K562 (cell line): ENCODE measurements at places on chromosomes 6 and 20.

- H3K27me3 ChIP-seq: peaks cover 20% of the 10 kb centered on the region
- H3K4me1 ChIP-seq: no peaks in the 10 kb centered on the region
- no peak for DNase-seq
- no peak overlapping the region for H3K4me3 ChIP-seq
- H3K27ac ChIP-seq: no peak overlapping the region
- no peaks in the 10 kb centered on the region for H3K36me3 ChIP-seq
Measured at GRCh38 chr6:98843271-98844243, 9.2 kb downstream of the POU3F2 start.

DNA sequence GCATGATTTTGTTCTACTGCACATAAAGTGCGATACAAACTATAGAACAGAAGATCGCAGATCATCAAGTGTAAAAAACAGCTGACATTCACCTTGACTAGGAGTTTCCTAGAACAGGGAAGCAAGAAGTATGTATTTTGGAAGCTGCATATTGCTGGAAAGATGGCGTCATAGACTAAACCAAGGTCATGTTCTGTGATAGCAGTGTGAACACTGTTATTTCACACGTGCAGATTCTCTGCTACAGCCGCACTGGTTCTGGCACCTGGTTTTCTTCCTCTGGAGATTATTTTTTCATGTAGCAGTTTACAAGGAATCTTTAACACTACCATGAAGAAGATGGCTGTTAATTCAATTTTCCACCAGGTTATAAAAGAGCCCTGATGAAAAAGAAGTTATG, 681.2 kb downstream of the PRKN start:
- no peaks in the 10 kb centered on the region for H3K36me3 ChIP-seq
- no peaks in the 10 kb centered on the region for H3K4me1 ChIP-seq
- H3K27ac ChIP-seq: no peak overlapping the region
- DNase-seq: no peak

DNA sequence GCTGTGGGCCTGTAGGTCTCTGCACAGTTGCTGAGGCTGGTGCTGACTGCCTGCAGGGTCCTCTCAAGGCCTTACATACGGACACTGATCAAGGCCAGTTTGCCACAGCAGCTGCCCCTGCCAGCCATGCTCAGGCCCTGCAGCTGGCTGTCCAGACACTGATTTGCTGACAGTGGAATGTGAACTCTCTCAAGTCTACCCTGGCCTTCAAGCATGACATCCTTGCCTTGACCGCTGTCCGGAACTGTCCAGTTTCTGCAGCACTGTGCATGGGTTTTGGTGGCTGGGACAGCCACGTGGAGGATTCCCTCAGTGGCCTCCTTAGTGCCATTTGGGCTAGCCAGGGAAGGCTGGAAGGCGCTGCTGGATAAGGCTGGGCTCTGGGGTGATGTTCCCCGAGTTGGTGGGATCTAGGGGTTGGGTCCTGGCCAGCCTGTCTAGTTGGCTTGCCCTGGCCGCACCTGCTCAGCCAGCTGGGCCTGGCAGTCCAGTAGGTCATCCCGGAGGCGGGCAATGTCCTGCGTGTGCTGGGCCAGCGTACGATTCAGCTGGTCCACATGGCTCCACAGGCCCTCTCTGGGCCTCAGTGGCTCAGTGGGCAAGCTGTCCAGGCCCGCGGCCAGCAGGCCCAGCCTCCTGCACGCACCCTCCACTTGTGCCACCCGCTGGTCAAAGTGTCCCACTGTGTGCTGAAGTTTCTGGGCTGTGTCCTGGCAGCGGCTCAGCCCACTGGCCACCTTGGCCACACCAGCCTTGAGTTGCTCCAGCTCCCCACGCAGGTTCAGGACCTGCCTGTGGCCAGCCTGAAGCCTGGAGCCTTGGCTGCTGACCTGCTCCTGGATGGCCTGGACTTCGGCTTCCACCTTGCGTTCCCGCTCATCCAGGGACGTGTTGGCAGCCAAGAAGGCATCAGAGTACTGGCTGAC, 5.5 kb downstream of the EMILIN3 start:
- no peaks in the 10 kb centered on the region; the same call in 2 of the 3 replicates for H3K36me3 ChIP-seq
- H3K4me3 ChIP-seq: no peak overlapping the region
- no peak for DNase-seq
- H3K27me3 ChIP-seq: peaks cover 47% of the 10 kb centered on the region
- no peak overlapping the region for H3K27ac ChIP-seq

DNA sequence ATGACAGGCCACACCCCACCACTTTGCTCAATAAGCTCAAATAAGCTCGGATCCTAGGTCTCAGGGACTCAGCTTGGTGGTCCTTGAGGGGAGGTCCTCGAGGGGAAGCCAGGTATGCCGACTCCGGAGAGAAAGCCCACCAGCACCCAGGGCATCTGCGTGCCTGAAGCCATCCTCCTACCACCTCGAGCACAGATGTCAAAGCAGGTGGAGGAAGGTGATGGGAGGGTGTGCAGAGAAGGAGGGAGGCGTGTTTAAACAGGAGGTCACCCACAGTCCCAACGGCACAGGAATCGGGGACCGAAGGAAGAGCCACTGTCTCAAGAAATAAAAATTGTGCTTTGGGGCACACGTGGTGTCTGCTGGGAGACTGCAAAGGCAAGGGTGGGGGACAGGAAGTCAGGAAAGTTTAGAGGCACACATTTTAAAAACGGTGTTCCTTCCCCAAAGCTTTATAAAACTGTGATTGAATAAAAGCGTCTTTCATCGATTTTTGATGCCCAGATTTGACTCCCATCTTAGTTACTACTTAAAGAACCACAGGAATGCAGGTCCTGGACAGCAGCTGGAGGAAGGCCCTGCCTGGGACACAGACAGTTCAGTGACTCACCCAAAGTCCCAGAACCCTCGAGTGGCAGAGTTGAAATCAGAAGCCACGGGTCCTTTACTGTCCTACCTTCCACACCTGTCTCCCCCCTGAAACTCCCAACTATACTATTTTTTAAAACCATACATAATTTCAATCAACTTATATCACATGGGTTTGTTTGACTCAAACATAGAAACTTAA, 221.0 kb upstream of the PDE10A start:
- no peaks in the 10 kb centered on the region for H3K36me3 ChIP-seq
- no peaks in the 10 kb centered on the region for H3K27me3 ChIP-seq
- H3K4me1 ChIP-seq: no peaks in the 10 kb centered on the region
- DNase-seq: no peak
- no peak overlapping the region for H3K4me3 ChIP-seq
- H3K27ac ChIP-seq: no peak overlapping the region

- H3K4me1 ChIP-seq: no peaks in the 10 kb centered on the region
- H3K4me3 ChIP-seq: no peak overlapping the region
- H3K27me3 ChIP-seq: no peaks in the 10 kb centered on the region
Measured at GRCh38 chr6:63521475-63522210, 50.6 kb upstream of the LOC128125822 start.

- no peaks in the 10 kb centered on the region for H3K36me3 ChIP-seq
- DNase-seq: no peak
- H3K27me3 ChIP-seq: no peaks in the 10 kb centered on the region
- no peaks in the 10 kb centered on the region for H3K4me1 ChIP-seq
- H3K4me3 ChIP-seq: no peak overlapping the region
Measured at GRCh38 chr6:141464490-141464889, 668.2 kb upstream of the GJE1 start.

- H3K4me3 ChIP-seq: no peak overlapping the region
- H3K4me1 ChIP-seq: peaks cover 7% of the 10 kb centered on the region
- no peaks in the 10 kb centered on the region for H3K27me3 ChIP-seq
Measured at GRCh38 chr6:13412639-13413465, 74.5 kb downstream of the GFOD1 start.

DNA sequence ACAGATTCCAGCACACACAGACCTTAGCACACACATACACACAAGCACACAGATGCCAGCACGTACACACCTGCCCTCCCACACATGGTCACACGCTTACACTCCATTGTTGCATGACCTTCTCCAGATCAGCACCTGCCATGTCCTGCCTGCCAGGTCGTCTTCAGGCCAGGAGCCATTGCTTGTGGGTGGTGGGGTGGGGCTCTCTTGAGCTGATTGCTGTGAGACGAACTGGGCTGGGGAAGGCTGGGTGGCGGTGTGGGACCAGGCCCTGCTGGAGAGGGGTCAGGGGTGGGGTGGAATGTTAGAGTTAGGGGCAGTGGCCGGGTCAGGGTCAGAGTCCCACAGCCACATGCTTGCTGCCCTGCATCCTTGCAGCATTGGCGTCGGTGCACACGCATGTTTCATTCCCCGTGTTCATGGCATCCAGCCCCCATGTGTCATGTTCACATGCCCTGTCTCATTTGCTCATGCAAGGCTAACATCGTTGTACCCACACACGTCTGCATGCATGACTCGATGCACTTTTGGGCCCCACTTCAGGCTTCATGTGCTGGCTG, 6.5 kb upstream of the NPBWR2 start:
- DNase-seq: no peak
- H3K4me3 ChIP-seq: no peak overlapping the region
- H3K27ac ChIP-seq: no peak overlapping the region
- H3K27me3 ChIP-seq: peaks cover 26% of the 10 kb centered on the region; the same call in 2 of the 3 replicates

- H3K4me3 ChIP-seq: no peak overlapping the region
- no peaks in the 10 kb centered on the region for H3K36me3 ChIP-seq
Measured at GRCh38 chr6:6741264-6741663, 152.7 kb downstream of the LY86 start.

GRCh38 chr6:154341871-154342270, 14.7 kb downstream of the IPCEF1 start:
- H3K27me3 ChIP-seq: peaks cover 5% of the 10 kb centered on the region; the same call in 1 of the 3 replicates
- no peaks in the 10 kb centered on the region; the same call in 1 of the 2 replicates for H3K4me1 ChIP-seq
- no peak overlapping the region for H3K27ac ChIP-seq
- no peak for DNase-seq
- H3K36me3 ChIP-seq: no peaks in the 10 kb centered on the region

DNA sequence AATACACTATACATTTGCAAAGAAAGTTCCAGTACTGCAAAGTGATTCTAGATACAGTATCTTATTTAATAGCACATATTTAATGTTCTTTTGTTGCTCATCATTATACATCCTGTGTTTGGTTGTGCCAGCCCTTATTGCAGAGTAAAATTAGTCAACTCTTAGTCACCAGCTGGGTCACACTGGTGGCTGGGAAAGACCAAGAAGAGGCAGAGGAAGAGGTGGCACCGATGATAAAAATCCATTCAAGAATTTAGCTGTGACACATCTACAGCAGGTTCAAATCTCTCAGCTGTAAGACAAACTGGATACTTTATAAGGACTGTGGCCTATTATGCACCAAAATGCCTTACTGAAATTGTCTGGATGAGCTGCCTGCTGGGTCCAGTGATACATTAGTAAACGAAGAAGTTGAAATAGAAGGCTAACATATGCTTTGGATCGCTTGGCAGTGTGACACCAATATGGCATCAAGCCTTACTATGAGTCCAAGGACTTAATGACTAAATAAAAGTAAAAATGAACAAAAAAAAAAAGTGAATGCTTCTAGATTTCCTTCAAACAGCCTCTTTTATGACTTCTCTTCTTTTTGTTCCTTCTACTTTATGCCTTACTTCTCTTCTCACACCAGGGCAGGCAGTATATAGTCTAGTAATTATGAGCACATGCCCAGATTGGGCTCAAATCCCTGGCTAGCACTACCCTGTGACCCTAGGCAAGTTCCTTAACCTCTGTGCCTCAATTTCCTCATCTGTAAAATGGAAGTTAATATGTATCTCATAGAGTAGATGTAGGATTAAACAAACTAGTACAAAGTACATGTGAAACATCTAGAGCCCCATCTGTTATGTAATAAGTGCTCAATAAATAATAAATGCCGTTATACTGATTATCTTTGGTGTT, 29.4 kb upstream of the RNF8 start:
- peaks cover 51% of the 10 kb centered on the region for H3K36me3 ChIP-seq
- no peaks in the 10 kb centered on the region for H3K4me1 ChIP-seq
- H3K27me3 ChIP-seq: no peaks in the 10 kb centered on the region

- H3K4me1 ChIP-seq: no peaks in the 10 kb centered on the region
- peak; percentile 30 for DNase-seq
- H3K27ac ChIP-seq: no peak overlapping the region
- no peaks in the 10 kb centered on the region for H3K27me3 ChIP-seq
- H3K36me3 ChIP-seq: no peaks in the 10 kb centered on the region
Measured at GRCh38 chr20:39874049-39874893, 814.8 kb downstream of the MAFB start.

- no peak for DNase-seq
- H3K4me3 ChIP-seq: no peak overlapping the region
- no peaks in the 10 kb centered on the region for H3K4me1 ChIP-seq
- H3K27me3 ChIP-seq: no peaks in the 10 kb centered on the region; the same call in 2 of the 3 replicates
- H3K36me3 ChIP-seq: no peaks in the 10 kb centered on the region
- H3K27ac ChIP-seq: no peak overlapping the region
Measured at GRCh38 chr6:15776458-15776980, 113.7 kb upstream of the DTNBP1 start.

GRCh38 chr6:127938701-127939100, 37.8 kb upstream of the THEMIS start:
- no peaks in the 10 kb centered on the region for H3K27me3 ChIP-seq
- no peak overlapping the region for H3K27ac ChIP-seq
- no peaks in the 10 kb centered on the region for H3K36me3 ChIP-seq

DNA sequence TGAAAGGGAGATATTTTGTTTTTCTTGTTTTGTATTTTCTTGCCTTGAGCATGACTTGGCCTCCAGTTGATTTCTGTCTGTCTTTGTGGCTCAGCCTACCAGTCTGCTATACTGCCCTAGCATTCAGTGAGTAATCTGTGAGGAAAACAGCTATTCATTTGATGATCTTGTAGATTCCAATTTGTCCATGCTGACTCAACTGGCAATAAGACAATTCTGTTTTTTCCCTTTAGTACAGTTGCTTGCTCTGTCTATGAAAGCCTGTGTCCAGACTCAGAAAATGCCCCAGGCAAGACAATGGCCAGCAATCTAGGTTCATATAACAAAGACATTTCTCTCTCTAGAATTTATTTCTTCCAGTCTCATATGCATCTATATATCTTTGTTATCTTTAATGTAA, 10.9 kb upstream of the SOX4 start:
- no peak overlapping the region for H3K4me3 ChIP-seq
- no peak for DNase-seq
- peaks cover 10% of the 10 kb centered on the region for H3K4me1 ChIP-seq
- no peak overlapping the region for H3K27ac ChIP-seq
